ENCODE measurements at places on chromosomes 2 and 18. TPM values are rescaled to one million over a fixed set of nuclear protein-coding genes. Genes with fewer than 3 reads are reported as not detected.
A peak's percentile ranks its signal among the peaks of the same experiment; 100 is the strongest.

The RBKS gene
- total RNA-seq, result 7.7 TPM

The TUBA3E gene
- total RNA-seq, result not detected

DNA sequence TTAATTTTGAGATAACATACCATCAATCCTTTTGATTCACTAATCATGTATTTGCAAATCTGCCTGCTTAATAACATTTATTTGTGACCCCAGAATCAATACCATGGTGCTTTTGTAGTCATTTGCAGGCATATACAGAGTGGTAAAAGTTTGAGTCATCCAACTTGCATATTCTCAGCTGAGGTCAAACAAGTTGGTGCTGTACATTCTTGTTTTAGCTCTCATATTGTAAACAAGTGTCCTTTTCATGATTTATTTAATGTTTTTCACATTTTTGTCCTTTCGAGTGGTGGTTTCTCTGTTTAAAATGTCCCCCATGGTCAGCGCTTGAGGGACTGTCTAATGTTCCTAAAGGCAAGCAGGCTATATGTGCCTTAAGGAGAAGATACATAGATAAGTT, 17.5 kb downstream of the RAB27B start:
- no peak overlapping the region for H3K27ac ChIP-seq
- H3K4me1 ChIP-seq, result no peaks in the 10 kb centered on the region
- no peaks in the 10 kb centered on the region for H3K36me3 ChIP-seq

- H3K4me3 ChIP-seq, result no peak overlapping the region
- peaks cover 3% of the 10 kb centered on the region for H3K27me3 ChIP-seq
- DNase-seq, result no peak
- no peak overlapping the region for H3K27ac ChIP-seq
- no peaks in the 10 kb centered on the region for H3K36me3 ChIP-seq
Measured at GRCh38 chr18:5467671-5468070, 76.1 kb downstream of the EPB41L3 start.

DNA sequence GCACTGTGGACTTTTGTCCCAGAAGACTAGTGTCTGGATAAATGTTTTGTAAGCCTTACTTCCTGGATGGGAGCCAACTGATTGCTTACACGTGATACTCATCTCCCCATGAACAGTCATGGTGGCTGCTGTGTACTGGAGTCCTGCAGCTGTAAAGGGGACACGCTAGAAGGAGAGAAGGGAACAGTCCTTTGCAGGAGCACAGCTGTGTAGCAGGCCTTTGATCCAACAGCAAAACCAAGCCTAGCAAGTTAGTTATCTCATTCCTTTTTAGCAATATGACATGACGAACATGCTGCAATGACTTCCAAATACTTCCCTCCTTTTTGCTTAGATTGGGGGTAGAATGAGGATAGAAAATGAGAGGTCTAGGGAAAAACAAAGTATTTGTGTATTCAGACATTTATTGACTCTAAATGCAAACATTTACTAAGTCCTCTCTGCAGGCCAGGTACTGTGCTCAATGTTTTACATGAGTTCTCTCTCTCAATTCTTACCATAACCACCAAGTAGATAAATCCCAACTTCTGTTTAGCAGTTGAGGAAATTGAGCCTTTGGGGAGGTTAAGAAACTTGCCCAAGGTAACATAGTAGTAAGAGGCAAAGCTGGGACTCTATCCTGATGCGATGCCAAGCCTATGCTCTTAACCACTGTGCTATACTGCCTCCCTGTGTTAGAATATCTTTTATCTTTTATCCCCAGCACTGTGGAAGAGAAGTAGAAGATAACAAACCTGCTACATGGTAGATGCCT, 55.4 kb upstream of the CD28 start:
- H3K27ac ChIP-seq, result peak overlapping the region; percentile 91
- peak overlapping the region; percentile 59 for H3K4me3 ChIP-seq
- no peaks in the 10 kb centered on the region for H3K36me3 ChIP-seq
- peak; percentile 98 for DNase-seq
- H3K4me1 ChIP-seq, result peaks cover 73% of the 10 kb centered on the region
- H3K27me3 ChIP-seq, result no peaks in the 10 kb centered on the region

GRCh38 chr2:144325086-144325485, 194.8 kb downstream of the ZEB2 start:
- DNase-seq, result no peak
- H3K27me3 ChIP-seq, result no peaks in the 10 kb centered on the region
- H3K4me1 ChIP-seq, result peaks cover 7% of the 10 kb centered on the region
- H3K4me3 ChIP-seq, result no peak overlapping the region
- H3K36me3 ChIP-seq, result no peaks in the 10 kb centered on the region
- no peak overlapping the region for H3K27ac ChIP-seq

DNA sequence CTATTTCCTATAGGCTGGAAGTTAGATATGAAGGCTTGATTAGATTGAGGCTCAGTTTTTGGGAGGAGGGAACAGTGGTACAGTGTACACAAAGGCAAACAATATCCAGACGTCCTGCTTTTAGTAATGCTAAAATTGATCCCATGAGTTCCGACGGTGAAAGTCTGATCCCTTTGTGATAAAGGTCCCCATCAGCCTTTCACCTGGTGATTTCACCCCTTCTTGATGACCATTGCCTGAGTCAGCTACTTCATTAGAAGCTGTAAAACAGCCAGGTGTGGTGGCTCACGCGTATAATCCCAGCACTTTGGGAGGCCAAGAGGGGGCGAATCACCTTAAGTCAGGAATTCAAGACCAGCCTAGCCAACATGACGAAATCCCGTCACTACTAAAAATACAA, 29.7 kb downstream of the TWSG1 start:
- no peaks in the 10 kb centered on the region for H3K36me3 ChIP-seq
- no peak overlapping the region for H3K27ac ChIP-seq
- H3K27me3 ChIP-seq, result no peaks in the 10 kb centered on the region
- DNase-seq, result no peak
- no peak overlapping the region for H3K4me3 ChIP-seq

DNA sequence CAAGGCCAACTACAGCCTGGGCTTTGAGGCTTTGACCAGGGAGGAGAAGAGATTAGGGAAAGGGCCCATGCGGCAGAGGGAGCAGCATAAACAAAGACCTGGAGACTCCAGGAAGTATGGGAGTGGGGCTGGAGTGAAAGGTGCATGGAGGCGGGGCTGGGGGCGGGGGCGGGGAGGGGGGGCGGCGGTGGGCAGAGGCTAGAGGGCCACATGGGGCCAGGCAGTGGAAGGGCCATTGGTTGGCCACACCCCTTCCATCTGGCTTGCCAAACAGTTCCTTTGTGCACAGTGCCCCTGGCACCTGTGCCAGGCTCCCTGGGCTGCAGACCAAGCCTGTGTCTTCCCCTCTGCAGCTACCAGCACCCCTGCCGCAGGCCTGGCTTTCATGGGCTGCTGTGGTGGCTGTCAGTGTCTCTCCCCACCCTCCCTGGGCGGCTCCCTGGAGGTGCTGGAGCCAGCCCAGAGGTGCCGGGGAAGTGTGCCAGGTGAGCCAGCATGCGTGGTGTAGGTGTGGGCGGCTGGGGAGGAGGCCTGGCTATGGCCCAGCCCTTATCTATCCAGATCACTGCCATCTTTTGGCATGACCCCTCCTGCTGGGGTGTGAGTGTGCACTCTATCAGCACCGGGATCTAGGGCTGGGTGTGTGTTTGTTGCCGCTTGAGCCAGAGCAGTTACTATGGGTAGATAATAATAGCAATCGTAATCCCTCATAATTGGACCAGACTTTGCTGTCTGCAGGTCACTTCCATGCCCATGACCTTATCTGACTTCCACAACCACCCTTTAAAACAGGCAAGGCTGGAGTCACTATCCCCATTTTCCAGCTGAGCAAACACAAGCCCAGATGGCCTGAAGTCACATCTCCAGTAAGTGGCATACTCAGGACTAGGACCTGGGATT, 30.5 kb downstream of the DNMT3A start:
- no peaks in the 10 kb centered on the region for H3K36me3 ChIP-seq
- no peak overlapping the region for H3K27ac ChIP-seq
- no peaks in the 10 kb centered on the region for H3K27me3 ChIP-seq
- no peak overlapping the region for H3K4me3 ChIP-seq
- H3K4me1 ChIP-seq, result peaks cover 30% of the 10 kb centered on the region
- DNase-seq, result peak; percentile 32

DNA sequence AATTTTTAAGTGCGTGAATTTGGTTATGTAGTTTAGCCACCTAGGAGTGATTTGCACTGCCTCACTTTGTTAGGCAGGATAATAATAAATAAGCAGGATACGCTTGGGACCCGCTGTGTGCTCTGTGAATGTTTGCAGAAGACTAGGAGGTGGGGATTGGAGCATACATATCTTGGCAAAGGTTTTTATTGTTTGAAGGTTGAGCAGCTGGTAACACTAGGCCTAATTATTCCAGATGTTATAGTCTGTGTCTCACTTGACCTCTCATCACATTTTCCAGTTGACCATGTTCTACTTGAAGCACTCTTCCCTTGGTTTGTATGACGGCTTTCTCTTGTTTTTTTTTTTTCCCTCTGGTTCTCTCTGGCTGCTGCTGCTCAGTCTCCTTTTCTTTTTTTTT, 42.7 kb downstream of the FHOD3 start:
- H3K4me3 ChIP-seq, result no peak overlapping the region
- H3K36me3 ChIP-seq, result no peaks in the 10 kb centered on the region
- peaks cover 17% of the 10 kb centered on the region for H3K4me1 ChIP-seq
- no peak for DNase-seq
- no peak overlapping the region for H3K27ac ChIP-seq

- no peaks in the 10 kb centered on the region for H3K36me3 ChIP-seq
- no peak overlapping the region for H3K4me3 ChIP-seq
- H3K27me3 ChIP-seq, result 0 out of 3 replicates have a peak, but pooled peaks cover 1% of the 10 kb centered on the region
- DNase-seq, result no peak
- H3K4me1 ChIP-seq, result no peaks in the 10 kb centered on the region
Measured at GRCh38 chr2:205814039-205814364, 131.7 kb downstream of the NRP2 start.

DNA sequence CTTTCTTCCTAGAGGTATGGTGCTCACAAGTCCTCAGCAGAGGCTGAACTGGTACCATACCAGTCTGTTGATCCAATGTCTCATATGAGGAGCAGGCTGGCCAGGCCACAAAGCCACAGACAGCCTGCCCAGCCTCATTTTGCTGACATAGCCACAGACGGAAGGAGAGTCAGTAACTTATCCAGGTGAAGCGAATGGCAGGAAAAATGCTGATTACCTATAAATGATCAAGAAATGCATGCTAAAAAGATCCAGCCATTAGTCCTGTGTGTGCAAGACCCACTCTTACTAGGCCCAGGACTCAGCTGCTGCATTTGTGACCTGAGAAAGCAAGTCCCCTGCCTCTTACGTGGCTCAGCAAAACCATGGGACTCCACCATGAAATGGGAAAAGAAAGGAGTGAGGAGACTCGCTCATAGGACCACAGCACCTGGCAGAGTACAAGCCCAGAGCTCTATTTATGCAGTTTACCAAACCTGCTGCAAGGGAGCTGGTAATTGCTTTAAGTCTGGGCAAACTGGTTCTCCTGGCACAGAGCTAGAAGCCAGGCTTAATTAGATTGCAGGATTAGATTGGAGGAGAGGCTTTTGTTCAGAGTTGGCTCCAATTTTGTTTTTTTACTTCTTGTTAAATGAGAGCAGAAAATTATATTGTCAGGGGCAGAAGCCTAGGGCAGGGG, 19.0 kb downstream of the RHOB start:
- peaks cover 2% of the 10 kb centered on the region for H3K27me3 ChIP-seq
- peaks cover 23% of the 10 kb centered on the region for H3K4me1 ChIP-seq
- no peak overlapping the region for H3K4me3 ChIP-seq
- H3K36me3 ChIP-seq, result no peaks in the 10 kb centered on the region

- peaks cover 7% of the 10 kb centered on the region for H3K27me3 ChIP-seq
- H3K4me3 ChIP-seq, result no peak overlapping the region
- H3K4me1 ChIP-seq, result no peaks in the 10 kb centered on the region
- no peaks in the 10 kb centered on the region for H3K36me3 ChIP-seq
- no peak for DNase-seq
Measured at GRCh38 chr2:129205176-129205575, 774.3 kb upstream of the RAB6C start.

- H3K36me3 ChIP-seq, result no peaks in the 10 kb centered on the region
- no peaks in the 10 kb centered on the region for H3K4me1 ChIP-seq
- DNase-seq, result no peak
- peaks cover 1% of the 10 kb centered on the region for H3K27me3 ChIP-seq
- H3K27ac ChIP-seq, result no peak overlapping the region
Measured at GRCh38 chr2:171592036-171592555, 69.8 kb downstream of the CYBRD1 start.

DNA sequence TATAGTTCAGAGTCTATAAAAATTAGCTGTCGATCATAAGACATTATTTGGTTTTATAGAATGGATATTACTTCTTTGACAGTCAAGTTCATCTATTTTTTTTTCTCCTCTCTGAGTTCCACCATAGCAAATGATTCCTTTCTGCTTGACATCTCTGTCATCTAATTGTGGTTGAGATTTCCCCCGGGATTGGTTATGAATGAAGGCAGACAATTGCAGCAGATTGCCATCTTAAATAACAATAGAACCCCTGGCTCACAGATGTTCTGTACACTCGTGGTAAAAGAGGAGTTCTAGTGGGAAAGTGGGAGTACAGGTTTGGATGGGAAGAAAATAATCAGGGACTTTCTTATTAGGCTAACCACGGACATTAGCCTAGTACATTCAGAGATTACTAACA, 292.1 kb upstream of the NRXN1 start:
- no peaks in the 10 kb centered on the region for H3K27me3 ChIP-seq
- no peaks in the 10 kb centered on the region for H3K36me3 ChIP-seq
- no peak overlapping the region for H3K27ac ChIP-seq
- DNase-seq, result no peak
- no peaks in the 10 kb centered on the region for H3K4me1 ChIP-seq

DNA sequence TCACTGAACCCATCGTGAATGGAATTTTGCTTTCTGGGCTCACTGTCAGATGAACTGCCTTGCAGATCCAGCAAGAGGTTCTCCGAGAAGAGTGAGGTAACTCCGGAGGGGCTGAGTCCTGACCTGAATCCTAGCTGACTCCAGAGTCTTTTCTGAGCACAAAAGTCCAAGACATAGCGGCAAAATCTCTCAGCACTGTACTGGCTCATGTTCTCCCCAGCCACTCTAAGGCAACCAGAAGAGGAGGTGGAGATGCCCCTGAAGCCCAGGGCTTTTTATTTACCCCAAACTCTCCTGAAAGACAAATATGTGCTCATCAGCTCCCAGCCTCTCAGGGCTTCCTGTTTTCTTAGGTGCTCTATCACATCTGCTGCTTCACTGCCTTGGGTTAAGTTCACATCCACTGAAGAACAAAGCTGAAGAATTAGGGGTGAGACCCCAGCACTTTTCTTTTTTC, 221.8 kb downstream of the MREG start:
- H3K27me3 ChIP-seq, result no peaks in the 10 kb centered on the region
- H3K36me3 ChIP-seq, result no peaks in the 10 kb centered on the region
- peak; percentile 81 for DNase-seq
- no peak overlapping the region for H3K4me3 ChIP-seq
- peak overlapping the region; percentile 54 for H3K27ac ChIP-seq

- DNase-seq, result no peak
- H3K27me3 ChIP-seq, result 0 out of 3 replicates have a peak, but pooled peaks cover 3% of the 10 kb centered on the region
- H3K4me3 ChIP-seq, result no peak overlapping the region
- no peak overlapping the region for H3K27ac ChIP-seq
Measured at GRCh38 chr2:178782236-178782635, 25.0 kb downstream of the TTN start.

DNA sequence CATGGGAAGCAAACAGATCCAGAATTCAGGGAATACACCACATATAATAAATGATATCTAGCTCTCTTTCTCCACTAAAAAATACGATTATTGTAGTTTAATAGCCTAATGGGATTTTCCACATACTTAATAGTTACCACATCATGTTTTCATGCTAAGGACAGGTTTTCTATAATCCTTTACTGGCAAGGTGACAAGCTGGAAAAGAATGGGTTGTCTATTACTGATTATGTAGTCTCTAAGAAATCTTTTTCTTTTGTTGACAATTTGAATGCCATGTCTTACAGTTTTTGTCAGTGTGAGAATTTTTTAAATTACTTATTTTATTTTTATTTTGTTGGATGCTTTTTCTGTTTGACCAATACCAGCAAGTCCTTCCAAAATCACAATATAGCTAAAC, 177.8 kb downstream of the GALNT13 start:
- H3K27me3 ChIP-seq, result no peaks in the 10 kb centered on the region
- no peak overlapping the region for H3K4me3 ChIP-seq
- no peak overlapping the region for H3K27ac ChIP-seq
- no peak for DNase-seq
- no peaks in the 10 kb centered on the region for H3K36me3 ChIP-seq
